ENCODE measurements at places on chromosomes 1 and 21.
A peak's percentile ranks its signal among the peaks of the same experiment; 100 is the strongest.

- no peak for DNase-seq
Observed at GRCh38 chr1:48807554-48808260, 31.0 kb upstream of the BEND5 start.

GRCh38 chr21:45631540-45631939, 12.0 kb upstream of the PCBP3 start:
- no peak for DNase-seq

- DNase-seq = no peak
Observed at GRCh38 chr21:37405629-37406028, 39.1 kb downstream of the DYRK1A start.

DNA sequence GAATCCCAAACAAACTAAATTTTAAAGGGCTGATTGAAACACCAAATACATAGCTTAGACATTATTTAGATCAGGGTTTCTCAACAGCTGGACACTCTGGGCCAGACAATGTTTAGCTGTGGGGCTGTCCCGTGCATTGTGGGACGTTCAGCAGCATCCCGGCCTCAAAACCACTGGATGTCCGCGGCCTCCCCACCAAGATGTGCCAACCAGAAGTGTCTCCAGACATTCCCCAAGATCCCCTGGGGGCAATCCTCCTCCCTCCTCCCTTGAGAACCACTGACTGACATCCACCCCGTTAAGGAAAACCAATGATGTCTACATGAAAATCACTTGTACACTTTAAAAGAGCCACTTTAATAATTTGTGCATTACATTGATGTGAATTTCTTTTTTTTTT, 38.4 kb downstream of the CLSTN1 start:
- no peak for DNase-seq

DNA sequence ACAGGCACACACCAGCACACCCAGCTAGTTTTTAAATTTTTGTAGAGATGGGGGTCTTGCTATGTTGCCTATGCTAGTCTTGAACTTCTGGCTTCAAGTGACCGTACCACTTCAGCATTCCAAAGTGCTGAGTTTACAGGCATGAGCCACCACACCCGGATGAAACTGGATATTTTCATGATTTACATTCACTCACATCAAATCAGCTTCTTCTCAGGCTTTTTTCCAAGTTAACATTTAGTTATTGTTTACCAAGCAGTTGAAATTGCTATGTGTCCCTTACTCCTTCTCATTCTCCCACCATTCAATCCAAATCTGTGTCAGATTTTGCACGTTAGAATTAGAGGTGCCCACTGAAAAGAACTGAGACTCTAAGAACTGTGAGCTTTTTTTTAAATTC, 18.4 kb downstream of the RIT1 start:
- DNase-seq = peak; percentile 72

- DNase-seq = no peak
Observed at GRCh38 chr1:243982447-243983018, 68.5 kb upstream of the ZBTB18 start.
